ENCODE measurements at places on chromosomes 3 and 15.
A peak's percentile ranks its signal among the peaks of the same experiment; 100 is the strongest.

- no peak for DNase-seq
Observed at GRCh38 chr3:132189601-132190000, 127.6 kb upstream of the ACP3 start.

GRCh38 chr3:33687406-33688010 is 30.5 kb downstream of the CLASP2 start:
- DNase-seq = no peak

GRCh38 chr15:74752531-74752930 is 3.9 kb downstream of the CYP1A2 start:
- no peak for DNase-seq

DNA sequence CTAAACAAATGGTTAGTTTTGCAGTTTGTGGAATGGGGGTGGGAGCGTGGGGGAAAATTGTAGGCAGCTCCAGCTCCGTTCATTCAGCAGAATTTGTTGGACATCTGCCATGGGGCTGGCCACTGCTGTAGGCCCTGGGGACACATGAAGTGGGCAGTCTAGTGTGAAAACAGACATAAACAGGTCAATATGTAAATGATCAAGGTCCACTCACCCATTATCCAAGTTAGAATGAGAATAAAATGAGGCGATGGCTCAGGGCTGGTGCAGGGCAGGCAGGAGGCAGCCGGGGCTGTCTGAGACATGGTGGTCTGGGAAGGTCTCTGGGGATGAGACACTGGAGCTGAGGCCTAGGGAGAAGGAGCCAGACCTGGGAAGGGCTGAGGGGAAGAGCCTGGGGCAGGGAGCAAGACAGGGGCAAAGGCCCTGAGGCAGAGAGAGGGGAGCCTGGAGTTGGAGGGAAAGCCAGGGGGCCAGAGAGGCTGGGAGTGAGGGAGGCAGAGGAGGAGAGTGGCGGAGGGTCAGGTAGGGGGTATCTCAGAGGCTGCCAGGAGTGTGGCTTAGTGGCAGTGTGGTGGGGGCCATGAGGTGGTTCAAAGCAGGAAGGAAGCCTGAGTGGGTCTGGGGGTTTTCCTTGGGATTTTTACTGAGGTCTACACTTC is 6.2 kb upstream of the SLC6A6 start:
- no peak for DNase-seq

DNA sequence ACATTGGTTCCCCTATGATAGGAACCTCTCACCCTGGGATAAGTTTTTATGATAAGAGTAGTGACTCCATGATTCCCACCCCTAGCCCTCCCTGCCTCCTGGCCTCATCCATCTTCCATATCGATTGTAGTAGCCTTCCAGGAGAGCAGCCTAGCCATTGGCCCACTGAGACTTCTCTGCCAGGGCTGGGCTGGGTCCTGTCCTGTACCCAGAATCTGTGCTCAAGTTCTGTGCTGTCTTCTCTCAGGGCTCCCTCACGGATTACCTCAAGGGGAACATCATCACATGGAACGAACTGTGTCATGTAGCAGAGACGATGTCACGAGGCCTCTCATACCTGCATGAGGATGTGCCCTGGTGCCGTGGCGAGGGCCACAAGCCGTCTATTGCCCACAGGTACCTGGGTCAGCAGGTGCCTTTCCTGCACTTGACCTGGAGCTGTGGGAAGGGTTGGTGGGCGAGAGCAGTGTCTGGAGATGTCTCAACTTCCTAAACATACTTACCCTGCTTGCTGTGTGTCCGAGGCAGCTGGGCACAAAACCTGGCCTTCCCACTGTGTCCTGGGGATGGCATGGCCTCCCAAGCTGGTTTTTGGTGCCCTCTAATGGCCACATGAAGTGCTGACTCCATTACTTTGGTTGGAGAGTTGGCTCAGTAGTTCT is 16.6 kb upstream of the EXOG start:
- peak; percentile 73 for DNase-seq

GRCh38 chr15:86735247-86736040 is 655.8 kb downstream of the AGBL1 start:
- no peak for DNase-seq

DNA sequence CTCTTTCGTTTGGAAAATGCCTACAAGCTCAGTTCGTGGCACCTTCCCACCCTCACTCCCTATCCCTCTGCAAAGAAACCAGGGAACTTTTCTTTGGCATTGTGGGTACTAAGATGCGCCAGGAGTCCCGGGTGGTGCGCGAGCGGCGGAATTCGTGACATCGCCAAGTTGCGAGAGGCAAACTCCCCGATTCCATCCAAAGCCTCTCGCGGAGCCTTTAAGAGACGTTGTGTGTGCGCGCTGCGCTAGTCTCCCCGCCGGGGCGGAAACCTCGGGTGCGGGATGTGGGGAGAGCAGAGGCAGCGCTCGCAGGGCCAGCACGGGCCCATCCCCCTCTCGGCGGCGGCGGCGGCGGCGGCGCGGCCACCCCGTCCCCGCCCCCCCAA is 443 bp upstream of the NR2F2 start:
- peak; percentile 82 for DNase-seq

DNA sequence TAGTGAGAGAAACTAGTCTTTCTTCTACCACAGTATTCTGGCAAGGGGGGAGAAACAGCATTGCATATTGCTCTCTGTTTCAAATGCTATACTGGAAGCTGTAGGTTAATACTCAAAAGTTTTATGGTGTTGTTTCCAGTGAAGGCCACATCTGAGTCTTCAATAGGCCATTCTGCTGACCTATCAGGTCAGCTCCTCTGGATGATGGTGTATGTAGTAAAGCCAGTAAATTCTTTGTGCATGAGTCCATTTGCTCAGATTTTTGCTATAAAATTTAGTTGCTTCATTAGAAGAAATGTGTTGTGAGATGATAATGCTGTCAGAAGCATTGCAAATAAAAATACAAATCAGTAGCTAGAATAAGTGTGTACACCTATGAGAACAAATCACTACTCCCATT is 64.9 kb upstream of the RBMS3 start:
- DNase-seq = no peak

GRCh38 chr3:126468028-126468891 is 7.4 kb downstream of the ZXDC start:
- DNase-seq = no peak

DNA sequence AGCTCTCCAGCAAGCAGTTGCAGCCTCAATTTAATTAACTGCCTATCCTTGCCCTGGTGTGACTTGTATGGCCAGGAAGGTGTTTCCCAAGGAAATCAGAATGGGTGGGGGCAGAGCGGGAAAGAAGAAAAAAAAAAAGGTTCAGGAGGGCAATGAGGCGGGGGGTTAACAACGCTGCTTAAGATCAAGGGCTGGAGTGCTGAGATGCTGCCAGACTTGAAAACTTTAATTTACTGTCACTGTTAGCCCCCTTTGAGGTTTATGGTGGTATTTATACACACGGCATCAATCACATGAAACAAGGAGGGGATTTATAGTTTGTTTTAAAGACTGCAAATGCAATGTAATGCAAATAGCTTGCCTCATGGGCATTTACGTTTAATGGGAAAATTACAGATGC is 319.4 kb upstream of the NR2F2 start:
- no peak for DNase-seq

DNA sequence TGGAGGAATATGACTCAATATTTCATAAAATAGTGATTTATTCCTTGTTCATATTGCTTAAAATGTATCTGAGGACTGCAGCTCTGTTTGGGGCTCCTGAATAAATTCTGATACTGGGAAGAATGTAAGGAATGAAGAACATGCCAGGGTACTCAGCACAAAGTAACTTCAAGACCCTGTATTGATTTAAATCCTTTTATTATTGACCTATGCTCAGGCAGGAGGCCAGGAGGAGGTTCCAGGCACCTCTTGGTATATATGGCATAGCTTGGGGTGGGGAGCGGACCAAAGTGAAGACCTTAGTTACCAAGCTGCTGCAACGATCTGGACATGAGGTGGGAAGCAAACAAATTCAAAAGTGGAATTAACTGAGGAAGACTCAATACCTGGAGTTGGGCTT is 142.8 kb upstream of the PEX5L start:
- DNase-seq = no peak
